ENCODE measurements at places on chromosomes 1 and 21.

DNA sequence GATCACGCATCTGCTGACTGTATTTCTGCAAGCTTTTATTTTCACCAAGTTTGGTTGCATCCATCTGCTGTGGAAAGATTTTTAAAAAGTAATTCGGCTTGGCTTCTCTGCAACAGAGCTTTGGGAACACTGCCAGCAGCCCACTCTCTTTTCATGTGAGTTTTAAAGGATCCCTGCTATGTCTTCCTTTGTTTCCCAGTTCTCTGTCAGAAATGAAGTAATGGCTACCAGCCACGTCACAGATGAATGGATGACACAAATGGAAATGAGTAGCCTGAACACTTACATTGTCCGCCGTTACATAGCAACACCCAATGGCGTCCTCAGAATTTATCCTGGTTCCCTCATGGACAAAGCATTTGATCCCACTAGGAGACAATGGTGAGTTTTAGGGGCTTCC lies 80.6 kb upstream of the RAVER2 start:
- DNase-seq: no peak

GRCh38 chr1:97451046-97451826 lies 469.6 kb downstream of the DPYD start:
- DNase-seq: no peak

DNA sequence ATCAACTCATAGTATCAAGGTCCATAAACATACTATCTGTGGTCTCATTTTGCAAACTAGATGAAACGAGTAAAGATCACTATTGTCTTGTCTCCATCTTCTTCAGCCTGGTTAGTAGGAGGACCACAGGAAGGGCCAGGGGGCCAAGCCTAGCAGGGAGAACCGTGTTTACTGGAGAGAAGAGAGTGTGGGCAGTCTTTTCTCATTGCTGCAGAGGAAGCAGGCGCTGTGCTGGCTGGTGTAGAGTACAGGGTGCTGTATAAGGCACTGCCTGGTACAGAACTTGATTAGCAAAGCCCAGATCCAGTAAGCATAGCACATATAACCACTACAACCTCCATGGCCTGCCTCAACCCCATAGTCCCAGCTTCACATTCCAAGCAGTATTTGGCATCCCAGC lies 10.0 kb upstream of the B4GALT3 start:
- DNase-seq: no peak

- DNase-seq: no peak
These were observed 66.9 kb downstream of the PRDM16 start for GRCh38 chr1:3135744-3136455.

GRCh38 chr21:38561613-38562581 lies 63.6 kb upstream of the ERG start:
- no peak for DNase-seq

GRCh38 chr1:203112475-203112874 lies 15.1 kb upstream of the ADORA1 start:
- DNase-seq: no peak

DNA sequence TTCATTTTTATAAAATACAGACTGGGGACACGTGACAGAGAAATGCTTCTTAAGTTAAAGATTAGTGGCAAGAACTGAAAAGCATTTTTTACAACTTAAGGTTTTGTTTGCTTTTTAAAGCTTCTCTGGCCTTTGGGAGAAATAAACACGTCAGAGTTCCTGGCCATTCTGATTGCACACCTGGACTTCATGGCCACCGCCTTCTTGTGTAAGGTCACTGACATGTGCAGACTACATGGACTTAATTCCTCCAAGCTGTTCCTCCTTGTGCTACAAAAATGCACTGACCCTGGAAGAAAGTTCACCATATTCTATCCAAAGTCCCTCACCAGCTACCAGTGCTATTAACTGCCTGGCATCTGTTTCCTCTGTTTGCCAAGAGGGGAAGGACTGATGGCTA lies 56.1 kb downstream of the GADD45A start:
- no peak for DNase-seq

- no peak for DNase-seq
These were observed 21.0 kb downstream of the SLC27A3 start for GRCh38 chr1:153795934-153796785.

GRCh38 chr1:86394416-86394815 lies 1.7 kb downstream of the ODF2L start:
- no peak for DNase-seq

- DNase-seq: no peak
These were observed 530.8 kb upstream of the BEND5 start for GRCh38 chr1:49307457-49307856.

DNA sequence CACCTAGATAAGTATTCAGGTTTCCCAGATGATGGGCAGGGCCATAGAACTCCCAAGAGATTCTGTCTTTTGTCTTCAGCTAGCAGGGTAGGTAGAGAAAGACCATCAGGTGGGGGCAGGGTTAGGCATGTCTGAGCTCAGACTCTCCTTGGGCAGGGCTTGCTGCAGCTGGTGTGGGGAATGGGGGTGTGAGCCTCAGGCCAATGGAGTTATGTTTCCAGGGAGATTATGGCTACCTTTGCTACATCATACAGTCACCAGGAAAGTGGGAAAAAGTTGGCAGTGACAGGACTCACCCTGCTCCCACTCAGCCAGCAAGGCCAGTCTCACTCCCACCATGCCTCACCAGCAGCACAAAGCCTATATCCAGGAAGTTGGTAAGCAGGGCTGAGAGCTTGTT lies 77.8 kb downstream of the DRAM2 start:
- DNase-seq: no peak

DNA sequence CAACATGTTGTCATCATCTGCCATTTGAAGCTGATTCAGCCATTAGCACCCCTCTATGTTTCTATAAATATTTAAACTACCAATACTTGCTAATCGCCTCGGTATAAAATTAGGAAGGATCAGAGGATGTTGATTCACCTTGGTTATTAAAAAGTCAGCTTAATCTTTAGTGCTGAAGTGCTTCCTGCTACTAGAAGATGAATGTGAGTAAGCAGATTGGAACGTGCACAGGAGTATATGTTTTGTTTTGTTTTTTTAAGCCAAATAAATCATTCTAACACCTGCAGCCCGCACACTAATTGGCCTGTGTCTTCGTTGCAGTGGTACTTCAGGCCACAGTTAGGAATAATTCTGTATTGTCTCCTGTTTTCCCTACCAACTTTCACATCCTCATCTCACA lies 485.7 kb downstream of the AJAP1 start:
- DNase-seq: no peak

- DNase-seq: no peak
These were observed 147.6 kb downstream of the IFI44 start for GRCh38 chr1:78797108-78797781.

GRCh38 chr1:151145304-151146071 lies 943 bp downstream of the SEMA6C start:
- DNase-seq: no peak

GRCh38 chr1:111598544-111598943 lies 21.0 kb upstream of the RAP1A start:
- no peak for DNase-seq

- DNase-seq: no peak
These were observed 81.4 kb downstream of the RUNX1 start for GRCh38 chr21:34967509-34968289.

- no peak for DNase-seq
These were observed 86.9 kb upstream of the ZBTB40 start for GRCh38 chr1:22364764-22365163.

- no peak for DNase-seq
These were observed 200.9 kb downstream of the FOXD2 start for GRCh38 chr1:47638713-47639112.

GRCh38 chr1:5514527-5515183 lies 477.6 kb downstream of the NPHP4 start:
- no peak for DNase-seq

GRCh38 chr1:25557543-25557942 lies 14.1 kb downstream of the LDLRAP1 start:
- DNase-seq: no peak

DNA sequence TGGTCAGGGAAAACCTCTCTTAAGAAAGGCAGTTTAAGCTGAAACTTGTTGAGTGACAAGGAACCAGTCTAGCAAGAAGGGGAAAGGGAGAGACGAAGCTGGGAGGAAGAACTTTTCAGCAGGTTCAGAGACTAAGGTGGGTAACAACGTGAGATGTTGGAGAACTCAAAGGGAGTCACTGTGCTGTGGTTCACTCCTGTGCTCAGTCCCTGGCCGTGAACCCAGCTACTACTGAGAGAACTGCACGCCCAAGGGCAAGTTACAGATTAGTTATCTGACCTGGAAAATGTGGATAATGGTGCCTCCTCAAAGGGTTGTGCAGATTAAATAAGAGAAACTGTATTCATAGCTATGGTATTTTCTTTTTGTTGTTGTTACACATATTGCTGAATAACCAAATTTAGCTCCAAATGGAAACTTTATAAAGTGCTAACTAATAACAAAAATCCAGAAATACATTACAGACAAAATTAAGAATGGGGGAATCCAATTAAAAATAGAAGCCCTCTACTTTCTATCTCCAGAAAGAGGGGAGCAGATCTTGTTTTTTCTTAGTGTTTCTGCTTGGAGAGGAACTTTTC lies 2.9 kb downstream of the ZBTB40 start:
- no peak for DNase-seq

DNA sequence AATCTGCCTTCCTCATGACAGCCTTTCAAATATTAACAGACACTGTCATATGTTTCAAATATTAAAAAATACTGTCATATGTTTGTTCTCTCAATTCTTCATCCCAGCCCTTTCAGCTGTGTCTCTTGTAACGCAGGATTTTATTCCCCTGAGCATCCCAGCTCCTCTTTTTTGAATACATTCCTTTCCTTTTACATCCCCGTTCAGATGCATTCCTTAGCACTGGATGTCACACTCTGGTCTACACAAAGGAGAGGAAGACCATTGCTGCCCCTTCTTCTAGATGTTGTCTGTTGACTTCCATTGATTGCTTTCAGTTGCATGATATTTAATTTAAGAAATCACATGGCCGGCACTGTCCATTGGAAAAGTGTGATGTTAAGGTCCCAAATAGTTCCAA lies 117.4 kb upstream of the PAXBP1 start:
- no peak for DNase-seq

DNA sequence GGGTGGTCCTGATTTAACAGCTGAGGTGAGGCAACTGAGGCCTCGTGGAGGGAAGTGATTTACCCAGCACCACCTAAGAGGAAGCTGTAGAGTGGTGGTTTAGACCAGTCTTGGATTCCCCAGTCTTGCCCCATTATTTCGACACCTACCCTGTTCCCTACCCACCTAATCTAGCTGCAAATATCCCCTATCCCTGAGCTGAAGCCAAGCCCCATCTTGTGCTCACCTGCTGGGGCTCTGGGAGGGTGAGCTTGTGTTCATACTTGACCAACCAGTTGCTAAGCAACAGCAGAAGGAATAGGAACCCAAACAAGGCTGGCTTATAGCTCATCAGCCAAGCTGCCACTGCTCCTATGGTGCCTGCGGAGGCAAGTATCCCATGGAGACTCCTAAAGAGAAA lies 2.0 kb downstream of the TEX46 start:
- DNase-seq: no peak

DNA sequence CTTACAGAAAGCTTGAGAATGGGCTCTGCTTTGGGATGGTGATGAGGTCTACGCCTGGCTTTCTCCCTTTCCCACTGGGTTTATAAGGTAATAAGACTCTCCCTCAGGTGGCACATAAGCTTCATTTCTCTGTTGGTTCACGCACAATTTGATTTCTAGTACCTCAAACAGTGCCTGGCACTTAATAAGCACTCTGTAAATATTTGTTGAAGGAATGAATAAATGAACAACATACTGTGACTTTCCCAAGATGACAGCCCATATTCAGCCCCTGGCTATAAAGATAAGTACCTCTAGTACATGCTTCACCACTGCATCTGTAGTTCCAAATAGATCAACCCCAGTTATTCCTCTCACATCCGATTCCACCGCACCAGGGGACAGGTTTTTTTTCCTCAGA lies 17.8 kb downstream of the COPA start:
- DNase-seq: no peak

- DNase-seq: no peak
These were observed 37.0 kb upstream of the PDE9A start for GRCh38 chr21:42616446-42616845.

DNA sequence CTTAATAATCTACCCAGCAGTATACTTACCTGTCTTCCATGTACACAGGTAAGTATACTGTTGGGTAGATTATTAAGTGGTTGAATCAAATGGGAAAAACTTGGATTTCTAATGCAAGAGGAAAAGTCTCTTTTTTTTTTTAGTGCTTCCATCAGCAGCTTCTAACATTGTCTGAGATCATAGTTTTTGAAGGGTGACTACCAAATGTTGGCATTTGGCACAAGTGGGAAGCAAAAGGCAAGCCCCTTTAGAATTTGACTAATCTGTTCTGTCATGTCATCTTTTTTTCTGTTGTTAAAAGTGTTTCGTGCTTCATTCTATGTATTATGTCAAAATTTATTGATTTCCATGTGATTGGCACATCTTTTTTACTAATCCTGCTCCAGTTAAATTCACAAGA lies 547 bp downstream of the FMO1 start:
- no peak for DNase-seq

DNA sequence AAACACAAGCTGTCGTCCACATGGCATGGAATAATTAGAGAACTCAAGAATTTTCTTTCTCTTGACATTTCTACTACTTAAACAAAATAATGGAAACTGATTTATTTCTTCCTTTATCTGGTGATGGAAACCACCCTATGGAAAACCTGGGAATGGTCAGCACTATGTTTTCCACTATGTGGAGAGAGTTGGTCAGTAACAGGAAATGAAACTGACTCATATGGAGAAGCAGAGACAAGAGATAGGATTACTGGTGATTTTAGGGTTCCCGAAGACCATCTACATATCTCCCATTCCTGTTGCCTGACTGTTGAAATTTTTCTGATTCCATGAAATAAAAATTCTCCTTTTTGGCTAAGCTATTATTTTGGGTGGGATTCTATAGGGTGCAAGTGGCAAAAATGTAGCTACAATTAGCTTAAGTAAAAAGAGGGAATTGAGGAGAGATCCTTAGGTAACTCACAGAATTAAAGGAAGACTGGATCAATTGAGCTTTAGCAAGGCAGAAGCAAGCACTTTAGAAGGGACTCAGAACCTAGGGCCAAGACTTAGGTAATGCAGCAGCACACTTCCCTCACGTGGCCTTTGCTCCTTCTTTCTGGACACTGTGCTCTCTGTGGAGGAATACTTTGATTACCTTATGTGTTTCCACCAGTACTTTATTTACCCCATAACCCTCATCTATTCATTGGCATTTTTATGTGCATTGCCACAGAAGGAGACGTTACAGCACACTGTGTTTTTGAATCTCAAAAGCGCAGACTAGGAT lies 89.6 kb downstream of the LEPR start:
- DNase-seq: no peak

DNA sequence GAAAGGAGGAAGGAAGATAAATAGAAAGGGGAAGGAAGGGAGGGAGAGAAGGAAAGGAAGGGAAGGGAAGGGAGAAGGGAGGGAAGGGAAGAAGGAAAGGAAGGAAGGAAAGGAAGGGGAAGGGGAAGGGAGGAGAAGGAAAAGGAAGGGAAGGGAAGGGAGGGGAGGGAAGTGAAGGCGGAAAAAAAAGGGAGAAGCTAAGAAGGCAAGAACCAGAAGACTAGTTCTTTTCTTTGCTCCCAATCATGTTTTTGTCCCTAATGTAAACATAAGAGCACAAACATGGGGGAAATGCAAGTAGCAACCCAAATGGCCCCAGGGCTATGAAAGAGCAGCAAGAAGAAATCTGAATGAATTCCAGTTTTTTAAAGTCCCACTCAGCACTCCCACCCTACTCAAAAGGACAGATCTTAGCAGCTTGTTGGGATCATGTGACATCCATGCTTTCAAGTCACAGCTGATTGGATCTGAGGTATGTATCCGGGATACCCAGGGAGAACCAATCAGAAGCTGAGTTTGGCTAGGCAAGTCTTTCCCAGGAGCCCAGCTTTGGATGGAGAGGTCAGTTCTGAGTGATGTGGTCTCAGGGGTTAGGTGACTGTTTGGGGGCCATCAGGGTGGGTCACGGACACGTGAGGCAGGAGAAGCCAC lies 24.2 kb upstream of the FHAD1 start:
- DNase-seq: no peak

All from AG09319 (cell line).